ENCODE measurements at places on chromosomes 11 and 22. TPM values are rescaled to one million over a fixed set of nuclear protein-coding genes. Genes with fewer than 3 reads are reported as not detected.

The CHRDL2 gene
- polyA plus RNA-seq, result 0.22 TPM

The MYOD1 gene
- polyA plus RNA-seq, result not detected

The CD3G gene
- polyA plus RNA-seq, result 0.79 TPM

The SERPING1 gene
- 163 TPM for polyA plus RNA-seq

The HPX gene
- 0.45 TPM for polyA plus RNA-seq

The XKR3 gene
- not detected for polyA plus RNA-seq

The RFPL1 gene
- polyA plus RNA-seq, result not detected

The GRIK4 gene
- 0.15 TPM for polyA plus RNA-seq

The ASCL2 gene
- polyA plus RNA-seq, result 0.19 TPM

The CRYBB2 gene
- polyA plus RNA-seq, result 0.21 TPM

The CECR2 gene
- 0.90 TPM for polyA plus RNA-seq

The KRTAP5-9 gene
- polyA plus RNA-seq, result not detected

The TEX12 gene
- not detected for polyA plus RNA-seq

The NTM gene
- polyA plus RNA-seq, result 0.22 TPM

The MUC6 gene
- 10.6 TPM for polyA plus RNA-seq

The ELMOD1 gene
- 0.02 TPM for polyA plus RNA-seq

The SYT9 gene
- polyA plus RNA-seq, result not detected

The TYR gene
- not detected for polyA plus RNA-seq

The TUB gene
- 16.1 TPM for polyA plus RNA-seq

The LARGE2 gene
- 17.1 TPM for polyA plus RNA-seq

The OR10A4 gene
- polyA plus RNA-seq, result not detected

The MRGPRX4 gene
- polyA plus RNA-seq, result not detected

The TMEM45B gene
- 0.62 TPM for polyA plus RNA-seq

The SF3A1 gene
- polyA plus RNA-seq, result 34.7 TPM

The OR4X2 gene
- not detected for polyA plus RNA-seq

The LRRC56 gene
- polyA plus RNA-seq, result 0.86 TPM

The SMC1B gene
- polyA plus RNA-seq, result not detected

The CFAP300 gene
- 0.78 TPM for polyA plus RNA-seq
